ENCODE measurements at places on chromosomes 12 and 14.
A peak's percentile ranks its signal among the peaks of the same experiment; 100 is the strongest.

- peak; percentile 68 for DNase-seq
Observed at GRCh38 chr12:66087365-66087943, 43.1 kb downstream of the LLPH start.

DNA sequence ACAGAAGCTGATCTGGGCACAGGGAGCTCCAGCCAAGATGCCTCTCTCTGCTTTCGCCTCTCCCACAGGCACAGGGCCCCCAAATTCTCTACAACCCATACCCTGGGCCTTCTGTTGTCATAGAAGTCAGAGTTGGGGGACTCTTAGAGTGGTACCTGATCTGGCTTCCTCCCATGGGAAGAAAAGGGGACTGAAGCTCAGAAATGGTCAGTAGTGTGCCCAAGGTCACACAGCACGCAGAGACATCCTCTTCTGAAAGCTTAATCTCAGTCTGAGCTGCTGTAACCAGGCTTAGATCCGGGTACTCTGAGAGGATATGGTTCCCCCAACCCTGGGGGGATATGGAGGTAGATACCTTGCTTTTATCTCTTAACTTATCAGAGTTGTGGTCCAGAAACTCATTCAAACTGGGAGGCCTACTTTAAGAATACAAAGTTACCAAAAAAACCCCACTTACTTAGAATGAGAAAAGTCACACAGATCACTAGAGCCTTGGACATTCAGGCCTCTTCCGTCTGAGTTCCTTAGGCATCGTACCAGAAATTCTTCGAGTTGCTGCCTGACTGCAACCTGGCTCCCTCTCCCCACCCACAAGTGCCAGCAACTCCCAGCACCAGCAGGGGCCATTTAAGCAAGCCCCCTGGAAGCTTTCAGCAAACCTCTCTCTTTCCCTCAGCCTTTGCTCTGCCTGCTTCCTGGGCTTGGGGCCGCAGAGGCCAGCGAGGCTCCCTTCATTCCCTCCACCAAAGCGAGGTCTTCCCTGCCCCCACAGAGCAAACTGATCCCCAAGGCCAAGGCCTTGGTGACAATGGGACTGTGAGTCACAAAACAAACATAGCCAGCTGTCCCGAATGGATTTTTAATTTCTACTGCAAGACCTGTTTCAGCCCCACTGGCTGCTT is 13.9 kb downstream of the KRT7 start:
- DNase-seq = peak; percentile 88

DNA sequence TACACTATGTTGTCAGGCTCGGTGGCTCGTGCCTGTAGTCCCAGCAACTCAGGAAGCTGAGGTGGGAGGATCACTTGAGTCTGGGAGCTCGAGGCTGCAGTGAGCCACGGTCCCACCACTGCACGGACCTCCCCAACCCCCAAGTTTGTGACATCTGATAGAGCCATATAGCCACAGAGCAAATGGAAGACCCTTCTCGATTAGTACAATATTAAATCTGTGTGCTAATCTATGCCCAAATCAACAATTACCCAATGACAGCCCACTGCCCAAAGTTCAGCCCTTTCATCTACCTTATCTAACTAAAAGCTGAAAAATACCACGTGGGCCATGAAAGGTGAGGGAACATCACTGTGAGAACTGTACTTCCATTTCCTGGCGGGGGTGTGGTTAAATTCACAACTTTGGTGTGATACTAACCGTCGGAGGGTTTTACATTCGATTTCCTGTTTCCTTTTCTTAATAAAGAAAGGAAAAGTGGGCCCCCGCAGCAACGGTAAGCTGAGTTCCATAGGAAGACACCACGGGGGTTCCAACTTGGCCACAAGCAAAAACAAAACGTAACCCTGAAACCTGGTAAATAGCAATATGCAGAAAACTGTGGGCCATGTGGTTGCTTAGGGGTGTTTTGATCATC is 31.2 kb upstream of the FOS start:
- no peak for DNase-seq

GRCh38 chr12:105351523-105351922 is 21.0 kb downstream of the C12orf75 start:
- no peak for DNase-seq

DNA sequence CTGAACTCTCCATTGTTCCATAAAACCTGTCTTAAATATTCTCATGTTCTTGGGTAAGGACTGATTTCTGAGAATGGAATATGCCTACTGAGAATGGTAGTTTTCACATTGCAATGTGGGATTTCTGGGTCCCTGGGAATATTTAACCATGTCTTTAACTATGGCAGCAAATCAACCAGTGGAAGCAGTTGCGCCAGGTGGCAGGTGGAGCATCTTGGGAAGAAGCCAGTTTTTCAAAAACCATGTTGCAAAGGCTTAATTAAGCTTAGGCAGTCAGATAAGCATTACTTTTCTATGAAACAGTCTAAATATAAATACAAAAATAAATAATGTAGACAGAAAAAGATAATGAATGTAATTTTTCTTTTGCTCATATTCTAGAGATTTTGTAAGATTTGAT is 448.1 kb downstream of the ADAMTS20 start:
- DNase-seq = no peak

Data from body of pancreas (tissue), 4 donors.